ENCODE measurements at places on chromosomes 13 and 19.

DNA sequence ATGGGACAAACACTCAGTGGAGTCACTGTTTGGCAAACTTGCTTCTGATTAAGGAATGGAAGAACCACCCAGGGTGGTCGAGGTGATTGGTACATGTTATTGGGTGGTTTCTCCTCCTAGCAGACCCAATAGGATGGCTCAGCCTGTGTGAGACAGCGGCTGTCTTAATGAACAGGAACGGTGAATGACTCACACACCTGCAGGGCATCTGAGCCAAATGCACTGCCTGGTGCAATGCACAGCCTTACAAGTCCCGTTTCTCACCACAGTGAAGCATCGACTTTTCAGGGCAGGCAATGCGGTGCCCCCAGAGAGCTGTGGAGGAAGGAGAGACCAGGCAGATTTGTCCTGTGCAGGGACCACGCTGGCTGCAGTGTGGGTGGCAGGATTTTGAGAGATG lies 238.5 kb downstream of the FGF9 start:
- DNase-seq: no peak

DNA sequence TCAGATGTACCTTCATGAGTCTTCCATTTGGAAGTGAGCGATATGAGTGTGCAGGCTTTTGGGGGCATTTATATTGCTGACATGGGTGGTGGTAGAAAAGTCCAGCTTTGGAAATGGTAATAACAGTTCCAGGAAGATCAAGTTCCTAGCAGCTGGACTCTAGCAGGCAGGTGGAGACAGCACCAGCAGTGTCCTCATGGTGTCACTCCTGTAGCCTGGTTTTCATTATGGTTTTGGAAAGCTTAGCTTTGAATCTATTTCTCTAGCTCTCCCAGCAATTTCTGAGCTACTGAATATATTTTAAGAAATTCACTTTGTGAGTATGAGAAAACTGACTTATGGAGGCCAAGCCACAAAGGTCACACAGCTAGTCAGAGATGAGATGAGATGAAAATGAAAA lies 523.2 kb upstream of the HTR2A start:
- no peak for DNase-seq

GRCh38 chr13:84399320-84400085 lies 517.2 kb upstream of the SLITRK1 start:
- no peak for DNase-seq

- DNase-seq: no peak
Observed at GRCh38 chr13:100235311-100235901, 146.5 kb downstream of the PCCA start.

DNA sequence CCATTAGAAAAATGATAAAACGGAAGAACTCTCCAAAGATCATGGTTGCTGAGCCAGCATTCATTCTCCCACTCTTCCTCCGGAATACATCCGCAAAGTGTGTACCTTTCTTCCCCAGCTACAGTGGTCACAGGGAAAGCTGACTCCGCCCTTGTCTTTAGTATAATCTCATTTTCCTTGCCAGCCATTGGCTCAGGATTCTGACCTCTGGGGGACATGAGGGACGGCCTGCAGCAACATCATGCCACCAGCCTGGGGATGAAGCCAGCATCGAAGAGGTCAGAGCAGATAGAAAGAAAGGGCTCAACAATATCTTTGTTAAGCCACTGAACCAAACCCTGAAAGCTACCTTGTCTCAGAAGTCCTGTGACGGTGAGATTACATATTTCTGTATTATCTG lies 46.3 kb upstream of the TPP2 start:
- DNase-seq: no peak

DNA sequence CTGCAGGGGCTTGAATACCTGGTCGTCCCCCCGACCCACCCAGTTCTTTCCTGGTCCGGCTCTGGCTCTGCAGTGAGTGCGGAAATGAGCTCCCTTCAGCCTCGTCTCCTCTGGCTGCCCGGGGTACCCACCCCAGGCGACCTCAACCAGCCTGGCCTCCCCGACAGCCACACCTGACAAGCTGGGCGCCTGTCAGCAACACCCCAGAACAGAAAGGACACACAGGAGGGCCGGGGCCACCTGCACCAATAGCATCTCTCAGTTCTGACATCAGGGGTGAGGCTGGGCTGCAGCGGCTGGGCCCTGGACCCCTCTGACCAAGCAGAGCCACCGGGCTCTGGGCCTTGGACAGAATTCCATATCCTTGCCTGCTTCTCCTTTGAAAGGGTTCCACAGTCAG lies 19.7 kb downstream of the SUGP1 start:
- no peak for DNase-seq

- peak; percentile 81 for DNase-seq
Observed at GRCh38 chr19:18895038-18895823, 727 bp downstream of the CERS1 start.

DNA sequence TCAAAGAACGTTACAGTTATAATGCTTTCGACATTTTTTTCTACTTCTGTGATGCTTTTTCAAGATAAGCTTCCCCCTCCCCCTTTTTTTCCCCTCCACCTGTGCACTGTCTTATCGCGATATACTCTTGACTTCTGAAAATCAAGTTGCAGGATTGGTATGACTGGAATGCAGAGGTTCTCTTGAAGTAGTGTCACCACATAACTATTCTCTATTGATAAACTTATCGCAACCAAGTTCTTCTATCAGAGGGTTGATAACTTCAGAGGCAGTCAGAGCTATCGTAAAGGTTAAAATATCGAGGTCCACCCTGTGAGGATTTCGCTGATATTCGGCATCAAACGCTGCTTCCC lies 820 bp downstream of the EID2 start:
- no peak for DNase-seq

- DNase-seq: no peak
Observed at GRCh38 chr13:19179916-19180315, 1.7 kb downstream of the TUBA3C start.

DNA sequence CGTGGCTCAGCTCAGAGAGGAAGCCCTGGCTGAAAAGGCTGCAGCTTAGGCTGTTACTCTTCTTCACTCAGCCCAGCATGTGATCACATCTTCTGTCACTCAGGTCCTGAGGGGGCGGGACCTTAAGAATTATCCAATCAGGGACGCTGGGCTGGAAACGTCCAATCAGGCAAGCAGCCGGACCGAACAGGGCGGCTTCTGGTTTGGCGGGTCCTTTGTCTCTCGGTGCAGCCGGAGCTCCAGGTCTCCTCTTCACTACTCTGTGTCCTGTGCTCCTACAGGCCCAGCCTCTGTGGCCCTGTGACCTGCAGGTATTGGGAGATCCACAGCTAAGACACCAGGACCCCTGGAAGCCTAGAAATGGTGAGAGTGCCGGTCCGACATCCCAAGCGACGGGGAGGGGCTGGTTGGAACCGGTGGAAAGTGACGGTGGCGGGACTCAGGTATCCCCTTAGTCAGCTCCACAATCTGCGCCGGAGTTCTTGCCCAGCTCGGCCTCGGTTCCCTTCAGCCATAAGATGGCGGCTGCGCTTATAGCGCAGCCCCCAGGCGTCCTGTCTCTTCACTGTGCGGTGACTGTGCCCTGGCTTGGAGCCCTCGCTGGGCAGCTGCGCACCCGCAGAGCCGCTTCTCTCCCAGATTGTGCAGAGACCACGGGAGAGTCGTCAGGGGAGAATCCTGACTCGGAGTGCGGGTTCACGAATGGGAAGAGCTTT lies at the start of gene ZNF93:
ZNF93 (plus strand) TSS at position 218 of the 716 bp plus-strand sequence; CDS start at position 361, 143 bp downstream.
- DNase-seq: peak; percentile 93

DNA sequence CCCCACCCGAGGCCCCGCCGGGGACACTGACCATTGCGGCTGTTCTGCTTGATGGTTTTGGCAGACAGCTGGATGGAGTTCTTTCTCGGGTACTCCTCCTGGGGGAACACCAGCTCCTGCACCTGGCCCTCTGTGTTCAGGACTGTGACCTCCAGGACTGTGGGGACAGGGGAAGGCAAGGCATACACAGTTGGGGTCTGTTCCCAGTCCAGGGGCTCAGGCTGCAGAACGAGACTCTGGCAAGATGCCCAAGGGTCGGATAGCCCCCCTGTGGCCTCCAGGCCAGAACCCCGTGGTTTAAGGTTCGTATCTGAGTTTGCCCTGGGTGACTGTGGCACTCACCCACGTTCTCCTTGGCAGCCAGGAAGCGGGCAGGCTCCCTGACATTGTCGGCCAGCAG lies 22.7 kb upstream of the ASF1B start:
- DNase-seq: no peak

All from nucleus accumbens (tissue), 56 donors.